ENCODE measurements at places on chromosomes 11 and 22.

GRCh38 chr11:23789200-23789853, 707.5 kb upstream of the LUZP2 start:
- DNase-seq, result no peak

DNA sequence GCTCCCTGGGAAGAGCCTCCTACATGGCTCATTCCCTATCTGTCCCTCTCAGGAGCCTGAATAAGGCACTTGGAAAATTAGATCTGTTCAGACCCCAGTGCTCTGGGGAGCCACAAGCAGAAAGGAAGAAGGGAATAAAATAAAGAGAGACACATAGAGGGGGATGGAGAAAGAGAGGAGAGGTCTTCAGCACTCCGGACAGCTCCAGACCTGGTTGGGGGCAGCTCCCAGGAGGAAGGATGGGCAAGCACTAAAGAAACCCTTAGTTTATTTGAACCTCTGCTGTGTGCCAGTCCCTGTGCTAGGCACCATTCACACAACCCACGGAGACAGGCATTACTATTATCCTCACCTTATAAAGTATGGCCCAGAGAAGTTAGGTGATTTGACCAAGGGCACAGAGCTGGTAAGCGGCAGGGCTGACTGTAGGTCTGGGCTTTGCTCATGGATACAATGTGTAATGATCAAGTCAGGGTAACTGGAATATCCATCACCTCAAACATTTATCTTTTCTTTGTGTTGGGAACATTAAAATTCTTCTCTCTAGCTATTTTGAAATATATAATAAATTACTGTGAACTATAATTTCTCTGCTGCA, 53.7 kb upstream of the LRRC32 start:
- no peak for DNase-seq

- no peak for DNase-seq
Measured at GRCh38 chr22:37017356-37017755, 1.9 kb downstream of the TST start.

GRCh38 chr22:19937616-19938473, 3.7 kb upstream of the COMT start:
- no peak for DNase-seq

- DNase-seq, result no peak
Measured at GRCh38 chr11:44147751-44148150, 52.3 kb downstream of the EXT2 start.

DNA sequence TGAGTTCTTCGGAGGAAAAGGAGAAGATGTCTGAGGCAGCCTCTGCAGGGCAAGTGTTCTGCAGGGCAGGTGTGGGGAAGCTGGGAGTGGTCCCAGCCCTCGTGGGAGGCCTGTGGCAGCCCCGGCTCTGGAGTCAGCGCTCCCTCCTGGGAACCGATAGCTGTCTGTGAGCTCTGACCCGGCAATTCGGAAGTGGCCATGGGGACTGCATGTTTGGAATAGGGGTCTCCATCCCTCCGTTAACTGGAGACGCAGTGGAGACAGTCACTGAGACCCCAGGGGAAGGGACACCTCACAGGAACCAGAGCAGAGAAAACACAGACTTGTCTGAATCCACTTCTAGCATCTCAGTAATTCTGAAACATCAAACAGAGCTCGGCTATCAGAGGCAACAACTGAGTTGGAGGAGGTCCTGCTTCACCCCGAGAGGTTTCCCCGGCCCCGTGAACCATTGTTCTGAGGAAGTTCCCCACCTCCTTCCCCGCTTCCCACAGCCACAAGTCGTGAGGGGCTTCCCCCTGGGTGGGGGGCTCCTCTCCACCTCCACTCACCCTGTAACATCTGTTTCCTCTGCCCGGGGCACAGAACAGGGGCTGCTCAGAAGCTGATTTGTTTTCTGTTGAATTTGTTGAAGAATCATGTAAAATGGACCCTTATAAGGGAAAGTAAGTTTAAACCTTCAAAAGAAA, 99.6 kb downstream of the BRD1 start:
- no peak for DNase-seq

GRCh38 chr11:25901415-25901814, 430.5 kb upstream of the ANO3 start:
- no peak for DNase-seq

- DNase-seq, result no peak
Measured at GRCh38 chr22:24190159-24190540, 8.9 kb downstream of the SUSD2 start.

DNA sequence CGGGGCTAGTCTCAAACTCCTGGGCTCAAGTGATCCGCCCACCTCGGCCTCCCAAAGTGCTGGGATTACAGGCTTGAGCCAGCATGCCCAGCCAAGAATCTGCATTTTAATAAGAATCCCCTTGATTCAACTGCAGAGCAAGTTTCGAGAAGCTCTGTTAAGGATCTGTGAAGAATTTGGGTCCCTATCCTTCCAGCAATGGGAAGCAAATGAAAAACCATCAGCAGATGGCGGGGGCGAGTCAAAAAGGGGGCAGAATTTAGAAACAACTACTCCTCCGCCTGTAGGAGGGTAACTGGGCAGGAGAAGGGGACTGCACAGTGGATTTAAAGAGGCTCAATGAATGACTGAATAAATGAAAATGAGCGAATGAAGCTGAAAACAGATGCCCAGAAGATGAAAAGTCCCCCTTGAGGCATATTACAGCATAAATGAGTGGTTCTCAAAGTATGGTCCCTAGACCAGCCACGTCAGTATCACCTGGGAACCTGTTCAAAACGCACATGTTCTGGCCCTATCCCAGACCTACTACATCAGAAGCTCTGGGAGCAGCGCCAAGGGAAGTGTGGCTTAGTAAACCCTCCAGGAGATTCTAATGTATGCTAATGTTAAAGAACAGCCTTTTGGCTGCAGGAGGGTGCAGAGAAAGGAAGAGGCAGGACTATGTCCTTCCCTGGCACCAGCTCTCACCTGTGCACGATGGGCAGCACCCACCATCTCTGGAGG, 15.0 kb downstream of the VWCE start:
- no peak for DNase-seq

DNA sequence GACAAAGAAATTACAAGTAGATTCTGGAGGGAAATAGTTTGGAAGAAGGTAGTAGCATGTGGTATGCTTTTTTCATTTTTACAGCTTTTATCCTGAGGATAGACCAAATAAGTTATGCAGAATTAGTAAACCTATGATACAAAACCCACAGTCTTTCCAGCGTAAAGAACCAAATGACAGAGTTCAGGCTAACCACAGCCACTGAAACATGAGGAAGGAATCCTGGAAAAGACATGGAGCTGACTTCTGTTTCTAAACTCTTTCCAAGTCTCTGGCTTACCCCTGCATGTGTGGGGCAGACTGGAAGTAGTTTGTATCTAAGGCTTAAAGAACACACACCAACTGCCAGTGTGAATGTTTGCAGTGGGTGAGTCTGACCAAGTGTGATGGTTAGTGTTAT, 258.4 kb upstream of the TENM4 start:
- no peak for DNase-seq

- no peak for DNase-seq
Measured at GRCh38 chr11:77071671-77072605, 5.2 kb downstream of the CAPN5 start.

- DNase-seq, result peak; percentile 11
Measured at GRCh38 chr11:32090545-32091370, at the start of gene RCN1. Gene RCN1 (plus strand): TSS chr11:32091074. CDS start chr11:32091197, 123 bp downstream.

DNA sequence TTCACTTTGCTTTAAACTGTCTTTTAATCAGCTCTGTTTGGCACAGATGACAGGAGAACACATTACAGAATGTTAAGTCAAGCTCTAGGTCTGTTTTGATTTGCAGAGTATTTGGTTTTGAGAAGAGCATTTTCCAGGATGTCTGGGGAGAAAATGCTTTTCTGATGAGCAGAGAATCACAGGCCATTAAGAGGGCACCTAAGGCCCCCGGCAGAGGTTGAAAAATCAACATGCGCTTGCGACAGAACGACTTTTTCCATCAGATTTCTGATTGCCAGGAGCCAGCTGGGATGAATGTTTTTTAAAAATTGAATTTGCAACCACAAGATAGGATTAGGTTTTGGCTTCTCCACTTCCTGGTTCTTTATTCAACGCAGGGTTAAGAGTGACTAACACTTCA, 304.5 kb downstream of the JRKL start:
- no peak for DNase-seq

DNA sequence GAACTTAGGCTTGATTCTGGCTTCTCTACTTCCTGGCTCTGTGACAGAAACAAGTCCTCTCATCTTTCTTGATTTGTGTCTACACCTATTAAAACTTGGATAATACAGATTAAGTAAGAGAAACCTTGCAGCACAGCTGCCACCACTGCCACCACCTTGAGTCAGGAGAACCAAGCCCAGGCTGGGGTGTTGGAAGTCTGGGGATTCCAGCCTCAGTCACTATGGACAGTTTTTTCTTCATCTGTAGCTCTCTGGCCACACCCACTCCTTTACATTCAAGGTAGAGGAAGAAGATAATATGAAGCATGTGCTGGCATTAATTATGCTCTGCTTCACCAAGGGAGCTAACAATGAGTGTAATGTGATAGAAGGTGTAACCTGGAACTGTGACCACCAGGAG, 75.7 kb downstream of the RELT start:
- no peak for DNase-seq

DNA sequence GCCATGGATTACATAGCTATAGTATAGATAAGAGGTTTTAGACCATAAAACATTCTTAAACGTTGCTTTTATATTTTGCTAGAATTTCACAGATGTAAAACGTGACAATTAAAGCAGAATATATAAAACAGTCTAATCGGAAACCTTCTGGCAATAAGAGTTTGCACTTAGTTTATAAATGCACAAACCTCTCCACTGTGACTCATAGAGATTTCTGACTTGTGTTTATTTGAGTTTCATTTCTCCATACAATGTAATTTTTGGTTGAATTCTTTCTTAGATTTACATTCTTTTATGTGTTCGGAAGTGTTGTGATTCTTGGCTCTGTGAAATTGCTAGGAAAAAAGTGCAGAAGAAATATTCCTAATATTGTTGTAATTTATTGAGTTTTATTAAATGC, 288.7 kb upstream of the CTSC start:
- no peak for DNase-seq

GRCh38 chr11:80173371-80174136, 732.7 kb upstream of the TENM4 start:
- DNase-seq, result no peak

DNA sequence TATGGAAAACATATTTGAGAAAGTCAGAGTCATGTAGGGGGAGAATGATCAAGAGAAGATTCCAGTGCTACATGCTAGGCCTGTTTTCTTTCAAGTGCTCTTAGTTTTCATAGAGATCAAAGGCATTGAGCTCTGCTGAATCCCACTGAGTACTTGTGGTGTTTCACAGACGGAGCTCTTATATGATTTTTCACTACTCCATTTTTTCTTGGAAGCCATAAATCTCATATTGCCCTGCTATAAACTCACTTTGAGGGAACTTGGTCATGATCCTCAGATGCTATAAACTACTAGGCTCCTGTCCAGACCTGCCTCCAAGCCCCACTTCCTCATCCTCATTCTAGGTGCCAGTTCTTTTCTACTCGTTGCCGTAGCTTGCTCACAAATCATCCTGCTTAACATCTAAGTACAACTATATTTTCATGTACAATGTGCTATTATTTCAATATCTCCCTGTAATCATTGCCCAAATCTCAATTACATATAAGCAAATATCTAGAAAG, 180.8 kb upstream of the CCDC179 start:
- DNase-seq, result no peak

DNA sequence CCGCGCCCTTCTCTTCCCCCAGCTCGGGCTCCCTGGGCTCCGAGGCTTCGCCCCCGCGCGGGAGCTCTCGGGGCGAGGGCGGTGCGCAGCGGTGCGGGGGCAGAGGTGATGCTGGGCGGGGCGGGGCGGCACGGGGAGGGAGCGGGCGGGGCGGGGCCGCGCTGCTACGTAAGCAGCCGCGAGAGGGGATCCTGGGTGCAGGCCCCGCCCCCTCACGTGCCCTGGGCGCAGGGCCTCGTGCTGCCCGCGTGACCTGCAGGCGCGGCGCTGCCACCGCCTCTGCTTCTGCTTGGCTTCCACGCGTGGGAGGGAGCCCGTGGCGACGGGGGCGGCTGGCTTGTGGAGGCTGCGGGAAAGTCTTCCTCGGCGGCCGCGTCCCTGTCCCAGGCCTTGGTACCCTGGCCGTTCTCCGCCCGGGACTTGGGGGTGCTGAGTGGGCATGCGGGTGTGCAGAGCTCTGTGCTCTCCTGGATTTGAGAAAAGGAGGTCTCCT, 132.6 kb upstream of the HSD17B12 start:
- DNase-seq, result no peak

GRCh38 chr11:119745776-119746535, 17.0 kb upstream of the NECTIN1 start:
- DNase-seq, result no peak

DNA sequence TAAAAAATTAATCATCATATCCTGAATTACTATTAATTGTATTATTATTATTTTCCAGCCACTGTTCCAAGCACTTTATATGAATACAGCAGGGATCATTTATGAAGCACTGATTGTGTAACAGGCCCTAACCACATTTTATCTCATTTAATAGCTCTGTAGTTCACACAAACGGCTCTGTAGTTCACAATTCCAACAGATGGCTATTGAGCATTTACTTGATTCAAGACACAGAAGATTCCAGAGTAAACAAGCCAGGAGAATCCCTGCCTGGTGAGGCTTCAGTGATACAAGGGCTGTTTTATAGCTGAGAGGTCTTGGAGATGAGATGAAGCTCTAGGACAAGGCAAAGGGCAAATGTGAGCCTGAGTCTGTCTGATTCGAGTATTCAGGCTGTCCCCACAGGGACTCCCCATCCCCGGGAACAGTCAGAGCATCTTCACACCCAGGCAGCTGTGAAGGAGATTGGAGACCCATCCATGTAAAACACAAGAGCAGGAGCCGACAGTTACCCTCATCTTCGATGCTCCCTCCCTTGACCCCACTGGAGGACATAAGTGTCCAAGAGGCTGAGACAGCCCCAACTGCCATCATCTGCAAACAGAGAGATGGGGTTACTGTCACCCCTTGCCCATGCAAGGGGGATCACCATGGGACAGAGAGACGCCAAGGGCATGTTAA, 222.5 kb downstream of the MN1 start:
- no peak for DNase-seq

GRCh38 chr22:32802237-32802765, 796 bp downstream of the TIMP3 start:
- no peak for DNase-seq

- DNase-seq, result no peak
Measured at GRCh38 chr11:82898241-82898640, 2.0 kb downstream of the PRCP start.

- no peak for DNase-seq
Measured at GRCh38 chr22:41917903-41918791, 3.3 kb upstream of the SHISA8 start.
